Activated naive CD8-positive, alpha-beta T cell treated with anti-CD3 and anti-CD28 coated beads for 36 hours (primary cell): ENCODE measurements at places on chromosomes 16 and 17.
A peak's percentile ranks its signal among the peaks of the same experiment; 100 is the strongest.

DNA sequence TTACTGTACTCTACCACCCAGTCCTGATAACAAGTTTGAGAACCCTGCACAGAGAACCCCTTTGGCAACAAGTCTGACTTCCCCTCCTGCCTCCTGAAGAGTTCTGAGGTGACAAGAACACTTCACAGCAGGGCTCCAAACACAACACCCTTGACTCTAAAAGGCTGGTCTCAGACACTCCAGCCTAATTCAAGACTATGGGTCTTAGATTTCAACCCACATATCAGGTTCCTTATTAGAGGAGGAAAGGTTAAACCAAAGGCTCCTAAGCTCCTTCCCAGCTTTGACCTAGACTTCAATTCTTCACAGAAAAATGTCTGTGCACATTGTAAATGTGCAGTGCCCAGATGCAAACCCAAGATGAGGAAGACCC is 23.0 kb downstream of the RANBP10 start:
- no peak for DNase-seq

GRCh38 chr17:17551361-17551760 is 40.1 kb downstream of the PEMT start:
- no peak for DNase-seq

DNA sequence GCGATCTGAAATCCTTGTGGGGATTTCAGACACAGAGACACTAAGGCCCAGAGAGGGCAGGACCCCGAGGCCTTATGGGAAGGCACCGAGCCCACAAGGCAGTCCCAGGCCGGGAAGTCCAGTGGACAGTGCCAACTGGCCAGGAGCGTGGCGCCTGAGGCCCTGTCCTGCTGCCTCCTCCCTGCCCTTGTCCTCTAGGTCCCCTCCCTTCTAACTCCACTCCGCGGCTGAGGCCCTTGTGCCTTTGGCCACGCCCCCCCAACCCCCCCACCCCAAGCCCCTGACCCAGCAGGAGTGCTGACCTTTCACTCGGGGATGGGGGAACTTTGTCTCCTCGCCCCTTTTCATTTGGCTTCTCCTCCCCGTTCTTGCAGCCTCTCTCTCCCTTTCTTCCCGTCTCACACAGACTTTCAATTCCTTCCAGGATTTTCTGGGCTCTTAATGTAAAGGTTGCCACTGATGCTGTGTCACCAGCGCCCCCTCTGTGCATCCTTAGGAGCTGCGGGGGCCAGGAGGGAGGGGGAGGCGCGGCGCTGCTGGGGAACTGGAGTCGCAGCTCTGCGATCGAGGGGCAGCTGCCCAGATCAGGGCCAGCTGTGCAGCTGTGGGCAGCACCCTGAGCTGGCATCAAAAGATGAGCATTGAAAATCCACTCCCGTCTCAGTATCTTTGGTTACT is 29.1 kb downstream of the CRHR1 start:
- DNase-seq: no peak

DNA sequence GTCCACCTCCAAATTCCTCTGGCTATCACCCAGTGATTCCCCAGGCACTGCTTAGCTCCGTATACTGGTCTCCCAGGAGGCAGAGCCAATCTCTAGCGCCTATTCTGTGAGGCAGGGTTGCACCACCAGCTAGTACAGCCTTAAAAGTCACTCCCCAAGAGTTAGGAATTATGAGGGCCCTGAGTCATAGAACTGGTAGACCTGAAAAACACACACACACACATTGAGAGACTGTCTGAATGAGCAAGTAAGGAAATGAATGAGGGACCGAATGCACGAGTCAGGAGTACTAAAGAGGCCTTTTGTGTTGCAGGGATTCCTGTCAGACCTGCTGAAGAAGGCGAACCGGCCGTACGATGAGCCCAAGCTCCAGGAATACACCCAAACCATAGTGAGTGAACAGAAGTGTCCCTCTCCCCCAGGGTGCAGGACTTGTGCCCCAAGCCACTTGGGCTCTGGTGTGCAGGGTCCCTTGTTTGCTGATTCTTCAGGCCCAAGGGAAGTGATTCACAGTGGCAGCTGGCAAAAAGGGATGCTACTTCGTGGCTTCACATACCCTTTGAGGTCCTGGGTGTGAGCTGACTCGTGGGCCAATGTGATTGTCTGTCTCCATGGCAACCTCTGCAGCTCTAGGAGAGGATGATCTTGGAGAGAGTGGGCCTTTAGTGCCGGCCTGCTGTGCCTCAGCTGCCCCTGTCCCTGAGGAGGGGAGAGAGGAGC is 24.7 kb downstream of the CALB2 start:
- DNase-seq: peak; percentile 29

GRCh38 chr17:8577868-8578267 is 52.7 kb downstream of the MYH10 start:
- DNase-seq: no peak

- no peak for DNase-seq
These were observed 7.0 kb downstream of the VAC14 start for GRCh38 chr16:70793851-70794502.

DNA sequence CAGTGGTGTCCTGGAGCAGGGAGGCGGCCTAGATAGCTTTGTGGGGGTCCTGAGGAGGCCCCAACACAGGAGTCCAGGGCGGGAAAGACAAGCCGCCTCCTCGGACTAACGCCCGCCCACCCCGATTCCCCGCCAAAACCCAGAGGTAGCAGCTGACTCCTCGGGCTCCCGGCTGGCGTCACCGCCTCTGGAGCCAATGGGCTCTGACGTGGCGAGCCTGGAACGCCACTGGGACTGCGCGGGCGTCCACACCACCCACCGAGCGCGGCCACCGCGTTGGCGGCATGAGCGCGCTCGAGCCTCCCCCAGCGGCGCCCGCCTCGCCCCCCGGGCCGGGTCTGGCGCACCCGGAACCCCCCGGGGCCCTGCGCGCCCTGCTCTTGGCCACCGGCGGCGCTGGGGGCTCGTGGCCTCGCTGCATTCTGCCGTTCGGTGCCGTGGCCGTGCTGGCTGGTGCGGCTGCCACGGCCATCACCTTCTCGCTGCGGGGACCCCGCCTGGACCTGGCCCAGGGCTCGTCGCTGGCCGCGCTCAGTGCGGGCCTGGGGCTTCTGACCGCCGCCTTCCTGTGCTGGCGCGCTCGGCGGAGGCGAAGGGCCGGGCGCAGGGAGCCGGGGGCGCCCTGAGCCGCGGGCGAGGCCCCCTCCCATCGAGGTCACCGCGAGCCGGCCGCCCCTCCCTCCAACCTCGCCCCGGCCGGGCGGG is 3.4 kb upstream of the NTN3 start:
- peak; percentile 50 for DNase-seq
